ENCODE measurements at places on chromosomes 11 and 22.

DNA sequence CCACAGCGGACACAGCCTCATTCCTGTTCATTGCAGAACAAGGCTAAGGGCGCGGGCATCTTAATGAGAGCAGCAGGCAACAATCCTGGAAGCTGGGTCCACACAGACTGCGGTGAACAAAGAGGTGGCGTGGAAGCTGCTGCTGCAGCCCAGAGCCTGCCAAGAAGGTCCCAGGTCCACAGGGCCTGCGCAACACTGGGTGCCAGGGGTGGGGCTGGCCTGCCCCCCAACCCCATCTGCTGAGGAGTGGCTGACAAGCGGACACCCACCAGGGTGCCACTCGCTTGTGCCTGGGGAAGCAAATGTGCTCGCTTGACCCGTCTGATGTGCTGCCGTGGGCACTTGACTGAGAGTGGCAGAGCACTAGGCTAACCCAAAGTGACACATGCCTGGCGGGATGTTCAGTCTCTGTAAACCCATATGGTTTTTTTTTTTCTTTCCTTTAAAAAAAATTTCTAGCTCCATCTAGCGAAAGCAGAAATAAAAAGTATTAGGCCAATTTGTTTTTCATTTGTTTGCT lies 83.2 kb upstream of the PITPNB start:
- no peak for DNase-seq

DNA sequence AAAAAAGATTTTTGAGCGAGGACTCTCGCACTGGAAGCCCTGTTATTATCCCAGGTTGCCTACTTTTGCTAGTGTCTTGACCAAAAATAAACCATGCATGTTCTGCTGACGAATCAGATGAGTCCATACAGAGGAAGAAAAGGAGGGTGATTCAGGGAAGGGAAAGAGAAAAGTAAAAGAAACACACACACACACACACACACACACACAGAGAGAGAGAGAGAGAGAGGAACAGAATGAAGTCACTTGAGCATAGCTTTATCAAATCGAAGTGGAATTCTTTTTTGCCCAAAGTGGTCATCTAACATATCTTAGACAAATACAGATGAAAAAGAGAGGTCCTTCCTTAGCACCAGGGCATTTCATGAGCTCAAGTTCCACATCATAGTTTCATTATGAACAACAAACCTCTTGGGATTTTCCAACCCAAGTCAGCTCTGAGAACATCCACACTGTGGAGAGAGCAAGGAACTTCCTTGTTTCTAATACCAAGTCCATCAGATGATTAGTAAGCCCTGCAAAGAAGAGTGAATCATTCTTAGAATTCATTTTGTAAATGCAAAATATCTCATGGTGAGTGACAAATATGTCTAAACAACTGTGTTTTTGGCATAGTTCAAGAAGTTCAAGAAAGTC lies 7.7 kb upstream of the MMP12 start:
- DNase-seq = peak; percentile 39

- DNase-seq = no peak
Measured at GRCh38 chr22:31259798-31260473, 32.4 kb downstream of the PIK3IP1 start.

DNA sequence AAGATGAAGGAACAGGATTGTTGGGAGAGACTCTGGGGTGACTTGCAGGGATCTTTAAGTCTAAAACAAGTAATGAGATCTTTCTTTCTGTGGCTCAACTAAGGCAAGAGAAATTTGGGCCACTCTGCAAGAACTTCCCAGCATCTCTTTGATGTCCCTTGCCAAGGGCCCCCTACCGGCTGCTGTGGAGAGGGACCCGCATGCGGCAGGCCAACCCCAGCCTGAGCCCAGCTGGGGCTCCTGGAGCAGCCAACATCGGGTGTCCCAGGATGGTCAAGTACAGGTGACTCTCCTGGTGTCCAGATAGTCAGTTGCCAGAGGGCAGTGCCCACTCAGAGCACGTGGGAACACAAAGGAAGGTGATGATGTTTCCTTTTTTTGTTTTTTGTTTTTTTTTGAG lies 363.2 kb downstream of the TBC1D22A start:
- DNase-seq = no peak

DNA sequence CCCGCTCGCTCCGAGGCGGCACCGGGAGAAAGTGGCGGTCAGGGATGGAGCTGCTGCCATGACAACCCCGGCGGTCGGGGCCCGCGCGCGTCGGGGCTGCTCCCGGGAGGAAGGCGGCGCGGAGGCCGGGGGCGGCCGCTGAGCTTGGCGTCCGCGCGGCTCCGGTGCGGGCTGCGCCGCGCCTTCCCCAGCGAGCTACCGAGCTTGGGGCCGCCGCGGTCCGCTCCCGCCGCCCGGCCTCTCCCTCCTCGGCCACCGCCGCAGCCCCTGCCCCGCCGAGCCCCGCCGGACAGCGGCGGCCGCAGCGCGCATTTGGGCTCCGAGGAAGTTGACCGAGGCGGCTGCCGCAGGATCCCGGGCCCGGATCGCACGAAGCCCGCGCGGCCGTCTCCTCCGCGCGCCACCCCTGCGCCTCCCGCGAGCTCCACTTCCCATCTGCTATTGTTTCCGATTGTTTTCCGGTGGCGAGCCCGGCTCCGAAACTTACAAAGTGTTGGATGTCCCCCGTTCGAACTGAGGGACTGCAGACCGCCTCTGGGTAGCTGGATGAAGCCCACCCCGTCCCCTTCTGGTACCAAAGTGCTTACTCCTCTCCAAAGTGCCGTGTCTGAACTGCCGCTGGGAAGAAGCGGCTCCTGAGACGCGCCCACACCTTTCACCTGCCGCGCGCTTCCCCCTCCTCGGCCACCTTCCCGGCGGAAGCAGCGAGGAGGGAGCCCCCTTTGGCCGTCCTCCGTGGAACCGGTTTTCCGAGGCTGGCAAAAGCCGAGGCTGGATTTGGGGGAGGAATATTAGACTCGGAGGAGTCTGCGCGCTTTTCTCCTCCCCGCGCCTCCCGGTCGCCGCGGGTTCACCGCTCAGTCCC lies 540.3 kb downstream of the NTM start:
- no peak for DNase-seq

GRCh38 chr11:83257761-83258168 lies 28.4 kb downstream of the CCDC90B start:
- DNase-seq = peak; percentile 83

DNA sequence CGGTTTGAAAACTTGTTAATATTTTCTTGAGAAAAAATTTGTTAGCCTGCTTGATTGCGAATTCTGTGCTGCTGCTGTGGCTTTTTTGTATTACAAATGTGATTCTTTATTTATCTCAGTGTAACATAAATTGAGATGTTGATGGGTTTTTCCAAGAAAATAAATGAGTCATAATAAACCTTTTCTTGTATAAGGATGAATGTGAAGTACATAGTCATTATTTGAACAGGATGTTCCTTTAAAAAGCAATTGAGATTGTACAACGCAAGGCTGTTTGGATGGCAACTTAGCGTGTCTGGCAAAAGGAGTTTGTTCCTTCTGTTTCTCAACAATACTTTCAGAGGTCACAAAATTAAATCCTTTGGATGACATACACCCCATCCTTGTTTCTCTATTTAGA lies 24.6 kb upstream of the CARD18 start:
- no peak for DNase-seq

DNA sequence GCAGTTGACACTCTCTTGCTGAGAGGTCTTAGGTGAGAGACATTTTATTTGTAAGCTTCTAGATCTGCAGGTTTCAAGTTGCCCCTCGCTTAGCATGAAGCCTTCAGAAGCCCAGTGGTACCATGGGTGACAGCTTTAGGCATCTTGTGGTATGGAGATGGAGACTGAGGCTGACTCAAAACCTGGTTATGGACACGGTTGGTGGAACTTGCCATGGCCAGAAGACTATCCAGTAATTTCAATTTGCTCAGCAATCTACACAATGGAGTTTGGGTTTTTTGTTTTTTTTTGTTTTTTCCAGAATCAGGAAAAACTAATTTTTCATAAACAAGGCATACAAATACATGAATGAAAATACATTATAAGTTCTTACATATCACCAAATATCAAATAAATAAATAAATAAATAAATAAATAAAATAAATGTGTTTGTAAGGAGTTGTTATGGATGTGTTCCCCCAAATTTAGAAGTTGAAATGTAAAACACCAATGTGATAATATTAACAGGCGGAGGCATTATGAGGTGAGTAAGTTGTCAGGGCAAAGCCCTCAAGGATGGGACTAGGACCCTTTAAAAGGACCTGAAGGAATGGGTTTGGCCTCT lies 22.6 kb downstream of the ETS1 start:
- no peak for DNase-seq

DNA sequence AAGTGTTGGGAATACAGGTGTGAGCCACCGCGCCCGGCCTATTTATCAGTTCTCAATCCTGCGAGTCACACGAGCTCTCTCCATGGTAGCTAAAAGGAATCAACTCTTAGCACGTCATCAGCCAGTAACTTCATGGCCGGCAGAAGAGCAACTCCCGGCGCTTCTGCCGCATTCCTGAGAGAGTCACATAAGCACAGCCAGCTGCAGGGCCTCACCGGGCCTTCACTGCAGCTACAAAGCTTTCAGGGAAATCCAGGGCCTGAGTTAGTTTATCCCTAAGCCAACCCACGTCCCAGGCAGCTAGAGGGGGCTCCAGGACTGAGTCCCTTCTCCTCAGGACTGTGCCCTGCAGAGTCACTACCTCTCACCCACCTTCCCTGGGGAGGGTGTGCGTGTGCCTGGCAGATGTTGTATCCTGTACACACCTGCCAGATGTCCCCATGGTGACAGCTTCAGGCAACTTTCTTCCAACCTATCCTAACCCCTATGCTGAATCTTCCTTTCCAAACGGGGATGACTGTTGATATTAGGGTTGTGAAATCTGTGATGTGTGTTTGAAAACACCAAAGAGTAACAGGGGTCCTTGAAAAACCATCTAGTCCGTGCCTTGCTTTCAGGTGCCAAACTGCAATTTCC lies 45.9 kb upstream of the ARFGAP3 start:
- no peak for DNase-seq

- no peak for DNase-seq
Measured at GRCh38 chr22:25098445-25099081, 101.1 kb upstream of the CRYBB3 start.

DNA sequence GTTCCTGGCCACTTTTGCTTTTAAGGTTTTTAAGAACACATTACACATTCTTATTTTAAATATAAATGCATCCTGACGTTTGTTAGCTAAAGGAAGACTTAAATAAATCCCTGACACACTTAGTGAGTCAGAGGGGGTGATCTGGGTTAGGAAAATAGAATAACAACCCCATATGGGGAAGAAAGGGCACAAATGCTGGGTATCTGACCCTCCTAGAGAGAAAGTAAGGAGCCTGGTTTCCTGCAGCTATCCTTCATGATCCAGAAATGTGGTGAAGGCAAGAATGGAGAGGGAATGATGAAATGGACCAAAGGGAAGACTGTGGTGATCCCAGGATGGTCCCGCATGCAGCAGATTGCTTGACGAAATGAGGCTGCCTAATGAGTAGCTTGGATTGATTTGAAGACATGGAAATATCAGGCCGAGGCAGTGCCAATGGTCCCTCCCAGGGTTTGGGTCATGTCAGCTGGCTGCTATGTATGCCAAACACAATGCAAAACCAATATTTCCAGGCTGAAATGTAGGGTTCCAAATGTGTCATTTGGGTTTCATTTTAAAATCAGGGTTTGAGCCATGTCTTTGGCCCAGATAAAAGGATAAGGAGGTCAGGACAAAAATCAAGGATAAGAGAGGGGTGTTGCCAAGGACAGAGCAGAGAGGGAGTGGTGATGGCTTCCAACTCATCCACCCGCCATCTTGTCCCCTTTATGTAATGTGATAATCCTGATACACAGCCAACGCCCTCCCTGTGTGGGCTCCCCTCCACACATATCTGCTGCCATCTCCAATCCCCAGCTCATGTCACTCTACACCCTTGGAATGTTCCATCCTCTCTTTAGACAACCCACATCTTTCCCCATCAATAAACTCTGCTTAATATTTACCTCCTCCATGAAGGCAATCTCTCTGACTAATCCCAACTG lies 135.1 kb upstream of the PITPNB start:
- DNase-seq = no peak

DNA sequence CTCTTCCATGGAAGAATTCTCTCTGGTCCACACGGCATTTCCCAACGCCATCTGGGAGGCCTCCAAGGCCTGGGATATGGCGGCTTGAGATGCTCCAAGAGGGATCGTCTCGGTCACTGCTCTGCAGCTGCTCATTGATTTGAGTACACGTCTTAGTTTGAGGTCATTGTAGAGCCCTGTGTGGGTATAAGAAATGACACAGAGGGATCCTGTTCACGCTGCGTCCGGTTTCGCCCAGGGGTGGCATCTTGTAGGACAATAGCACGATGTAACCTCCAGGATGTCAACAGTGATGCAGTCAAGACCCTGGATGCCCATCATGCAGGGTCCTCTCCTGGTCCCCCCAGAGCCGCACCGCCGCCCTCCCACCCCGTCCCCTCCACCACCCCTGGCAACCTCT lies 564.6 kb downstream of the BRD1 start:
- no peak for DNase-seq

GRCh38 chr11:65900125-65900898 lies at the start of gene FOSL1:
TSS of gene FOSL1 (minus strand) at chr11:65900388. CDS start at chr11:65900339, 49 bp downstream.
- peak; percentile 92 for DNase-seq

GRCh38 chr22:29503811-29504372 lies 23.9 kb downstream of the NEFH start:
- DNase-seq = no peak

DNA sequence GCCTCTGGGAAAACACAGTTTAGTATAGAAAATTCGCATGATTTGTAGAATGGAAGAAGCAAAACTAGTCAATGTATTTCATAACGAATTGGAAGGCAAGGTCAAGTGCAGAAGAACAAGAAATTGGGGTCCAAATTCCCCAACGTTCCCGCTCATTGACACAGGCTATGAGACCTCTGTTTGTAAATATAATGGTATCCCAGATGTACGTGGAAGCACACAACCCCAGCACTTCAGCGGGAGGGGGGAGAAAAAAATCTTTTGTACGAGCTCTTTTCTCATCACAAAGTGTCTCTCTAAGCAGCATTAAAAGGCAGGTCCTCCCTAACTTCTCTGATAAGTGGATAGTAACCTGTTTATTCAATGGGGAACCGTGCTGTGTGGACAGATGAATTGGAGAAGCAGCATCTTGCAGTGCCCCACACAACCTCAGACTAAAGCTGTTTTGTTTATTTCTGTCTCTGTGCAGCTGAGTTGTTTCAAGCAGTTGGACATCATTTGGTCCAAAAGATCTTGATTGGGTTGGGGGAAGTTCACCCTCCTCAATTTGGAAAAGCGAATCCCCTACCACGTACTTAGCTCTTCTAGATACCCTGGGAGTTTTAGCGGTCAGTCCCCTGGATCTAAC lies 1.1 kb upstream of the GAB2 start:
- DNase-seq = no peak

GRCh38 chr11:126477535-126478305 lies 122.2 kb downstream of the ST3GAL4 start:
- DNase-seq = no peak

GRCh38 chr11:13114566-13115379 lies 105.7 kb downstream of the RASSF10 start:
- DNase-seq = no peak

GRCh38 chr11:41533761-41534160 lies 74.3 kb upstream of the LRRC4C start:
- DNase-seq = no peak

DNA sequence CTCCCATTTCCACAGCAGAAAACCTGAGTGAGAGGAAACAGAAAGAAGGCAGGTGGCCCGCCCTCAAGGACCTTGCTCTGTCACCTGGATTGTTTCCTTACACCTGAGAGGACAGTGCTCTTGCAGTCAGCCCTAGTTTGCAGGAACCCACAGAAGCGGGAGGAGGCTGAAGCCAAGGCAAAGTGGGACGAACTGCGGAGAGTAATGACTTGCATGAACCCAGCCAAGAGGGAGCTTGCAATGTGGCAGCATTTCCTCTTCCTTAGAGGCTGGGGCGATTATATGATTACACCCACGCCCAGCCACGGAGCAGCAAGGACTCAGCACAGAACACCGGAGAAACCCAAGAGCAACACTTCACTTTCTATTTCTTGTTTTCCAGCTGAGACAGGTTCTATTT lies 102.6 kb downstream of the SPON1 start:
- no peak for DNase-seq
